AG09309 (cell line): ENCODE measurements at places on chromosomes 12 and 14.

DNA sequence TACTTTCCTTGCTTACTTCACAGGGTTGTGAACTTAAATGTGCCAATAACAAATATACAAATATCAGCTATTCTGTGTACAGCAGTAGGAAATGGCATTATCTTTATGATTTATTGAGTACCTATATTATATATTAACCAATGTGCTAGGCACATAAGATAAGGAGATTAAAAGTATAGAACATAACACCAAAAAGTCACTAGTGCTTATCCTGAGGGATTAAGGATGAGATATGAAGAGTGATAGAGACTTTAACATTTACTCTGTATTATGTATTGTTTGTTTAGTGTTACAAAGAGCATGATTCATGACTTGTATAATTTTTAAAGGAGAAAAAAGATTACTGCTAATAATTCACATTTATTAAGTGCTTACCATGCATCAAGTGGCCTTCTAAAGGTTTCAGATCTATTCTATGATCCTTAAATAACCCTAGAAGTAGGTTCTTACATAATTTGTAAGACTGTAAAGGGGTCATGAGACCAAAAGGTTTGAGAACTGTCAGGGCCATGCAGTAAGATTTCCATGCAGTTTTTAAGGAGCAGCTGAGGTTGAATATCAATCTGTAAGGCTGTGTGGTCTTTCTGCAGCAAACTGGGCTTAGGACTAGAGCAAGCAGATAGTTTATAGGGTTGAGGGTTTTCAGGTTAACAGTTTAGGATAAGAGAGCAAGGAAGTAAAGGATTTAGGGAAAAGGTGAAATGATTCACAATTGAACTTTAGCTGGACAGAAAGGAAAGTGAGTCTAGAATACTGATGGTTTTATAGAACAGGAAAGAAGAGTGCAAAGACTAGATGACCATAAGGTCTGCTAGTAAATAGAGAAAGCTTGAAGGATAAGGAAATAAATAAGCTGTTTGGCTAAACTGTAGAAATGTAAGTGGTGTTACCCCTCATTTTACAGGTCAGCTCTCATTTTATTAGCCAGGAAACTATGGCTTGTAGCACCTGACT lies 7.0 kb downstream of the PYROXD1 start:
- DNase-seq = no peak

GRCh38 chr14:58950555-58950954 lies 237.9 kb upstream of the DAAM1 start:
- DNase-seq = no peak

GRCh38 chr12:69608114-69608513 lies 2.6 kb downstream of the LRRC10 start:
- no peak for DNase-seq

GRCh38 chr14:95741038-95741490 lies 27.1 kb upstream of the TCL1A start:
- DNase-seq = no peak

- no peak for DNase-seq
These were observed 20.3 kb downstream of the RFC5 start for GRCh38 chr12:118036672-118037411.

GRCh38 chr12:21800011-21800410 lies 25.5 kb upstream of the KCNJ8 start:
- DNase-seq = no peak

DNA sequence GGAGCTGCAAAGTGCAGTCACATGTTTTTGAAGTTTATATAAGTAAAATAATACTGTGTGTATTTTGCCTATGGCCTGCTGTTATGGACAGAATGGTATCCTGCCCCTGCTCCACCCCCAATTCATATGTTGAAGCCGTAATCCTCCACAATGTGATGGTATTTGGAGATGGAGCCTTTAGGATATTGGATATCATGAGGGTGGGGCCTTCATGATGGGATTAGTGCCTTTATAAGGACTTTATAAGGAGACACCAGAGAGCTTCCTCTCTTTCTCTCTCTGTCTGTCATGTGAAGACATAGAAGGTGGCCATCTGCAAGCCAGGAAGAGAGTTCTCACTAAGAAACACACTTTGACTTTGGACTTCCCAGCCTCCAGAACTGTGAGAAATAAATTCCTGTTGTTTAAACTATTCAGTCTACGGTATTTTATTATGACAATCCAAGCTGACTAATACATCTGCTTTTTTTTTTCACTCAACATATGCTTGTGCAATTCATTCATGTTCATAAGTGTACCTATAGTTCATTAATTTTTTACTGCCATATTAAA lies 3.1 kb upstream of the CHPT1 start:
- no peak for DNase-seq

- no peak for DNase-seq
These were observed 5.3 kb upstream of the RAB35 start for GRCh38 chr12:120121766-120122293.

GRCh38 chr12:110688446-110689280 lies at the start of gene HVCN1:
Gene HVCN1 (minus strand): TSS chr12:110689115. CDS start chr12:110683245, 5,870 bp downstream.
- no peak for DNase-seq

GRCh38 chr12:98388126-98388525 lies 127.3 kb upstream of the TMPO start:
- DNase-seq = no peak

- DNase-seq = no peak
These were observed 647 bp upstream of the ESPL1 start for GRCh38 chr12:53267306-53267998.

DNA sequence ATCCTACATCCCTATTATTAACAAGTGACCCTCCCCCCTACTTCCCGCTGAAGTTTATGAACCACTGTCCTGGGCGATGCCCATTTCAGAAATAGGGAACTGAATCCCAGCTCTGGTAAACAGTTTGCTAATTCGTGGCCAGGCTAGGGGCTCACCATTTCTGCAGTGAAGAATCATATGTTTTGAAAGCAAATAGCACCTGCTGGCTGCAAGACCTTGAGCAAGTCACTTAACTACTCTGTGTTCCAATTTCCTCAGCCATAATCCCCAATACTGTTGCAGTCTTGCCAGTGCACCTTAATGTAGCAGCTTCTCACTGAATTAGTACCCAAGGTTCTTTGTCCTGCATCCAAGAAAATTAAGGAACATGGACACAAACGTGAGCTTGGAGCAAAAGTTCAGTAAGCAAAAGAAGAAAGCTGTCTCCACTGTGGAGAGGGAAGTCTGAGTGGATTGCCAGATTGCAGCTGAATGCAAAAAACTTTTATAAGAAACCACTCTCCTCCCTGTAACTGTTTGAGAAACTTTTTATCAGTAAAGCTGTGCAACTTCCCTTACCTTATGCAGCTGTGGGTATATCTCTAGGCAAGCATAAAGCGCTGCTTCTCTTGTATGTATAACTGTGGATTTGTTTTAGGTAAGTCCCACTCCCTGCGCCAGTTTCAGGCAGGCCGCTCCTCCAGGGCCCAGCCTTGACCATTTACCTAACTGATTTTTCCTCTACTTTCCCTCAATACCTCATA lies 824 bp downstream of the OAS1 start:
- DNase-seq = no peak

DNA sequence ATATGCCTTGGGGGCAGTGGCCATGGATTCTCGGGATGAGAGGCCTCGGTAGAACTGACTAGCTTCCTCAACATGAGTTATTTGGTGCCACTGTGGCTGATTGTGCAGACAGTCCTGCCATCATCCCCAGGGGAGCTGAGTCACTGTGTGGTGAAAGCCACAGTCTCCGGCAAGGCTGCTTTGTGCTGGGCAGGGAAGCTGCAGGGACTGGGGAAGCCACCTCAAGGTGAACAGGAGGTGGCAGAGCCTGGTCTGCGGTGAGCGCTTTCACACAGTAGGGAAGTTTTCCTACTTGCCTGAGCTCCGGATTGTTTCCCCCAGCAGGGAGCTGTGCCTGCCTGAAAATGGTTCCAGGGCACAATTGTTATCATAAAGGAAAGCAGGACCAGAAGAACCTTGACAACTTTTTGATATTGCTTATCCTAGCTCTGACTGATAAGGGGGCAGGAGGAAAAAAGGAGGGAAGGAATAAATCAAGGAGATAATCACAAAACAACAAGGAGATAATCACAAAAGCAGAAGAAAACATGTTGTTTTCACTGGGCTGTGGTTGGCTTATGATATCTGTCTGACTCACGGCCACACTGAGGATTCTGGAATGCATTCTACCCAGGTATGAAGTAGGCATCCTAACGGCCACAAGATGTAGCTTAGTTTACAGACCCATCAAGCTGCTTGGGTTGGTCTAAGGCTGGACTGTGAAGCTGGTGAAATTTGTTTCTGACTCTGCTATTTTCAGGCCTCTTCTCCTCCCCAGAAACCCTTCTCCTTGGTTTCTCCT lies 32.2 kb upstream of the GNG2 start:
- DNase-seq = no peak

DNA sequence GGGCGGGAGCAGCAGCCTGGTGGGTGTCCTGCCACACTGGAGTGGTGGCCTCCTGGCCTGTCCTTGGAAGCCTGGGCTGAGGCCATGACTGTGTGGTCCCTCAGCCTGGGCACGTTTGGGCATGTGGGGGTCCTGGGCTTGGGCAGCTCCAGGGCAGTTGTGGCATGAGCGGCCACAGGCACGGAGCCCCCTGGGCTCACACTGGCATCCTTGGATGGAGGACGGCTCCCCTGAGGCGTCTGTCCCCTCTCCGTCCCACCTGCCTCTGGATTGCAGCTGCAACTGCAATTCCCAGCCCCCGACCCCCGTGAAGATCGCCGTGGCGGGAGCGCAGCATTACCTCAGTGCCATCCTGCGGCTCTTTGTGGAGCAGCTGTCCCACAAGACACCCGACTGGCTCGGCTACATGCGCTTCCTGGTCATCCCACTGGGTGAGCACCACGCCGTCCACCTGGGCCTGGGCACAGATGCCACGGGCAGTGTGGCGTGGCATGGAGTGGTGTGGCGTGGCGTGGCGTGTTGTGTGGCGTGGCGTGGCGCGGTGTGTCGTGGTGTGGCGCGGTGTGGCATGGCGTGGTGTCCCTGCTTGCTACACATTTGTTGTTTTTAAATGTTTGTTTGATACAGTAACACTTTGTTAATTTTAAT lies 15.1 kb upstream of the TEX22 start:
- no peak for DNase-seq

- DNase-seq = no peak
These were observed 107.6 kb downstream of the PLEKHG7 start for GRCh38 chr12:92810370-92810769.

- no peak for DNase-seq
These were observed 4.3 kb downstream of the IRF2BPL start for GRCh38 chr14:77024171-77024691.

DNA sequence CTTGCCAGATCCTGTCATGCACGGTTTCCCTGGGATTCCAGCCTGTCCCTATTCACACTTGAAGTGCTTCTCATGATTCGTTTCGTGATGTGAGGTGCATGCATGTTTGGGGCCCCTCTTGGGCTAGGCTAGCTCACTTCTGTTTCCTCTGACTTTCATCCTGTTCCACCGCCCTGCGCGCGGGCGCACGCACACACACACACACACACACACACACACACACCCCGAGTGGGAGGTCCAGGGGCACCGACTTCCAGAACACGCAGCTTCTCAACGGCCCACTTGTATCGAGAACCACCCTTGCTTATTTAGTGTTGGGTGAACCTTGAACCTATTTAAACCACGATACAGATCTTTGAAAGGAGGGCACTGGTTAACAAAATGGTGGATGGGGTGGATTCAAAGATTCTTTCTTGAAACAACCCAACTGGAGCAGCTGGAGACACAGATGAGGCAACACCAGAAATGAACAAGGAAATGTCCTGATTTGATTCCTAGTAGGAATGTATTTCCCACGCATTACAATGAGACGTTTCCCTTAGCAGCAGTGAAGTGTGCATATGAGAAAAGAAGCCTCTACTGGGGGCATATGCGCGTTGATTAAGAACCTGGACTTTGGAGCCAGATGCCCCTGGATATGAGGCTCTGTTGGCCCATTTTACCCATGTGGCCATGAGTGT lies 16.3 kb downstream of the ELK3 start:
- no peak for DNase-seq

DNA sequence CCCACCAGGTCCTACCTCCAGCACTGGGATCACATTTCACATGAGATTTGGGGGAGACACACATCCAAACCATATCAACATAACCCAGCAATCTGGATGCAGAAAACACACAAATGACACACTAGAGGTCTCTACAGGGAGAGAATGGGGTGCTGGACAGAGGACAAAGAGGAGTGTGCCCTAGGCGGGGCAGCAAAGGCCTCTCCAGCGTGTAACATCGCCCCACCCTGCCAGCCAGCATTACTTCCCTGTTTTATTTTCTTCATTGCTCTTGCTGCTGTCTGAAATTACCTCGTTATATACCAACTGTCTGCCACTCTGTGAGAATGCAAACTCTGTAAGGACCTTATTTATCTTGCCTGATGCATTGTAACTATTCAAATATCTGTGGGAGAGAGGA lies 61.1 kb downstream of the RIMBP2 start:
- DNase-seq = no peak

DNA sequence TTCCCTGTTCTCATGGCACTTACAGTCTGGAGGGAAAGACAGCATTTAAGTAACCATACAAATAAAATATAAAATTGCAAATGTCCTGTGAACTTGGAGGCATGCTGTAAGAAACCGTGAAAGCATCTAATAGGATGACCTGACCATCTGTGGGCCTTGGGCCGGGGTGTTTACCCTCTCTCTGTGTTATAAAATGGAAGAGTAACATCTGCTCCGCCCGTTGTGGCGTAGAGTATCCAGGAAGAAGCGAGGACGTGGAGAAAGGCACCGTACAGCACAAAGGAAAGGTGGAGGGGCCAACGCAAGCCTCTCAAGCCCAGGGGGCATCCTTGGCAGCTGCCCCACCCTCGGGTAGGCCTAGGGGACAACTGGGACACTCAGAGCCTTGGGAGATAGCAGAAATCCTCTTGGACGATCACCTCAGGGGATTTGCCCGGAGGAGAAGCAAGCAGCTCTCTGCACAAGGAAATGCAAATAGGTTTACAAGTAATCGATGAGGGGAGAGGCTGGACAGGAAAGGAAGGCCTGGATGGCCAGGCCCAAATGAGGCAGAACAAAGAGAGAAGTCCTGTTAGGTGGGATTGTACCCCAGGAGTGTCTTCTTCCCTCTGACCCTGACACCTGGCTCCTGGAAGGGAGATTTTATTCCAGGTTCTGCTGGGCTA lies 26.2 kb downstream of the VSX2 start:
- DNase-seq = no peak

DNA sequence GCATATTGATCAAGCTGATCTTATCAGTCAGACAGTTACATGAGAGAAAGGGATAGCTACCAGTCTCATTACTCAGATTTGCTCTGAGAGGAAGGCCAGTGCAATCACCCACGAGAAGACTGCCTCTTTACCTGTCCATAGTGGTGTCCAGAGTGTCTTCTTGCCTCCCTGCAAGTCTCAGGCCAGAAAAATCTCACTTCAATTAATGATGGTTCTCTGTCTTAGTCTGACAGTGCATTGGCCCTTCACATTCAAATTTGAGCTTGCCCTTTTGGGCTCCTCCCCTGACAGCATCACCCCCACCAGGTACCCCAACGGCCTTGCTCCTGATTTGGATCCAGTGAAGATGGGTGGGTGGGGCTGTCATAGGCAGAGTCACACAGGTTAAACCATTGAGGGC lies at the start of gene AICDA:
AICDA (minus strand) TSS at position 231 of the 400 bp plus-strand sequence; CDS start at position 139, 92 bp downstream.
- no peak for DNase-seq

- no peak for DNase-seq
These were observed 113.6 kb upstream of the NPAS3 start for GRCh38 chr14:32825058-32825457.
